NCI-H1417 (cell line): ENCODE measurements at places on chromosomes 12 and 14.

GRCh38 chr12:110670161-110670701 is 18.7 kb downstream of the HVCN1 start:
- no peak for DNase-seq

GRCh38 chr14:22479776-22480464 is 109.1 kb downstream of the DAD1 start:
- no peak for DNase-seq

DNA sequence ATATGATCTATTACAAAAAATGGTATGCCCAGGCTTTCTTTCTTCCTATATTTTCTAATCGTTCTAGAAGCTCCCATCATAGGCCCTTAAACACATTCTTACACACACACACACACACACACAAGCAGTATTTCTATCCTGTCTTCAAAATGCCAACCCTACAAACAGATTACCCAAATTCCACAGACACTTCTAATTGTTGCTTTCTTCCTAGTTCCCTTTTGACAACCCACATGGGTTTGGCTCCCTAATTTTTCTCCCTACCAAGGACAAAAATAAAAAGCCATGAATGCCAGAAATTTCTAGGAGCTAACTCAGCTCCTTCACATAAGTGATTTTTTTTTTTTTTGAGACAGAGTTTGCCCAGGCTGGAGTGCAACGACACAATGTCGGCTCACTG is 60.3 kb upstream of the NTF3 start:
- DNase-seq: no peak

DNA sequence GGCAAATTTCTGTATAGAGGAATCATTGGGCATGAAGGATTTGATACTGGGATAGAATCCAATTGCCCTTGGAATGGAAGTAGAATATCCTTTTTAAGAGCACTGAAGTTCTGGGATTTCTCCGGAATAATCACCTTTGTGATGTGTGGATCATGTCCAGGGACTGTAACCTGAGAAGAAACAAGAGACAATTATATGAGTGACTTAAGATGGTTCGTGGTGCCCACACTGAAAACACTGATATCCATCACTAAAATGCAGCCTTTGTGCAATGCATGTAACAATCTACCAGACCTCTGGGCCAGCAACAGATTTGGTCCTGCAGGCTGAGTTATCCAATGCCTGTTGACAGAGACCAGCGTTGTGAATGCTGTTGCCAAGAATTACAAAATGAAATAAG is 48.5 kb downstream of the MDM2 start:
- no peak for DNase-seq

GRCh38 chr12:116885491-116885890 is 4.2 kb upstream of the HRK start:
- no peak for DNase-seq

GRCh38 chr14:61388173-61388975 is 67.0 kb downstream of the PRKCH start:
- DNase-seq: no peak

- DNase-seq: peak; percentile 60
Measured at GRCh38 chr14:101823511-101824120, 62.1 kb downstream of the PPP2R5C start.

DNA sequence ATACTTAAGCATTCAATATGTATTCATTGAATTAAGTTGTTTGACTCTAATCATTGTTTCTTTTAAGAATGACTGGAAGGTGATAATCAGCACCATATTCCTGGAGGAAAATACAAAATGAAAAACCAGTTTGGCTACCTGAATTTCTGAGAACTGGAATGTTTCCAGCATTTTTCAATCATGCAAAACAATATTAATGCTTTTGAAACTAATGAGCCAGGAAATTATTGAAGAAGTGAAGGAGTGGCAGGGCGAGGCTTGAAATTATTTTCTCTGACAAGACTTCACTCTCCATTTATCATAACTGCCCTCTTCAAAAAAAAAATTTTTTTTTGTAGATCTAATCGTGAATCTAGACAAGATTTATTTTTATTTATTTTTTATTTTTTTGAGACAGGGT is 19.0 kb downstream of the TMEM19 start:
- DNase-seq: no peak

GRCh38 chr14:68664225-68664681 is 128.6 kb downstream of the ZFP36L1 start:
- DNase-seq: no peak

- DNase-seq: no peak
Measured at GRCh38 chr14:59591641-59592370, 15.2 kb upstream of the CCDC175 start.

GRCh38 chr14:90429754-90430153 is 32.9 kb downstream of the CALM1 start:
- no peak for DNase-seq

DNA sequence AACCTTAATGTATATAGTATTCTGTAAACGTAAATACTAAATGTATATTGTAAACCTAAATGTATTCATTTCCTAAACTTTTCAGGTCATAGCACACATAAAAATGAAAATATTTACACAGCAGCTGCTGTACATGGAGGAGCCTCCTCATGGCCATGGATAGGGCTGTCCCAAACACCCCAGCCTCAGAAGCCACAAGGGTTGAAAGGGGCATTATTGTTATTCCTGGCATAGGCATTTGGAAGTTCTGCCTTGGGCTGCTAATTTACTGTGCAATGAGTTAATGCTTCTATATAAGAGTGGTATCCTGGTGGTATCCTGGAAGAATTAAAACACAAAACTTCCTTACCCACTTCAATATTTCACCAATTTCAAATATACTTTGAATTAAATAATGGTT is 159.4 kb downstream of the SLC5A8 start:
- DNase-seq: no peak

DNA sequence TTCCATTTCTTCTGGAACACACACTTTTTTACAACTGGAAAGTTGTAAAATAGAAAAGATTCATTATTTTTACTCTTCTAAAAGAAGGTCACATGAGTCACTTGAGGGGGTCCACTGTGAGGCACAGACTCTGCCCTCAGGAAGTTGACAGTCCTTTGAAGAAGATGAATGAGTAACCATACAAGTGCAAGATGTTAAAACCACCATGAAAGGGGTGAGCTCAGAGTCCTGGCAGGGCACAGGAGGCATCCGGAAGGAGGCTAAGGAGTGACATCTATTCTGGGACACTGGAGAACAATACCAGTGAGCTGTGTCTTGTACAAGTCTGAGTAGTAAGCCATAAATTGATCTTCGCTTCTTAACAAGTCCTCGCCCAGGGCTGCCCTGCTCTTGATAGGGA is 126.0 kb upstream of the FRMD6 start:
- no peak for DNase-seq

GRCh38 chr12:1639538-1639937 is 10.5 kb downstream of the WNT5B start:
- DNase-seq: no peak

DNA sequence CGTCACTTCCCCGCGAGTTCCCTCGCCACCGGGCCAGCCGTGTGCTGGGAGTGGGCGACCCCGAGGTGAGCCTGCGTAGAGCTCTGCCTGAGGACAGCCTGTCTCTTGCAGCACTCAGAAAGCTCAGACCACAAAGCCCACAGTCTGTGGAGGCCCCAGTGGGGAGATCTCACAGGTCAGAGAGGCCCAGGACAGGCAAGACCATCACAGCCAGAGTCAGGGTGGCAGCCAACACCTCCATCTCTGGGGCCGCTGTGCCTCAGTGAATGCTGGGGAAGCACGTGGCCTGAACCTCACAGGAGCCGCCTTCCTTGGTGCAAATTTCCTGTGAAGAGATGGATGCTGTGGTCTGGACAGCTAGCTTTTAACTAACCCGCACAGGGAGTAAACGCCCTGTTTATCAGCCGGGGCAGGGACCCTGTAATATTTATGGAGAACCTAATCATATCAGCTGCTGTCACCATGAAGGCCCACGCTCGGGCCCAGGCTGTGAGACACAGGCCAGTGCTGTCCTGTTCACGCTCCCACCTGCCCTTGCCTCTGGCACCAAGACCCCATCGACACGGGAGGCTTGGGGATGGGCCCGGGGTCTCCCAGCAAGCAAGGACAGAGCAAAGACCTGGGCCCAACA is 56.9 kb downstream of the CDC42BPB start:
- no peak for DNase-seq

GRCh38 chr14:79809849-79810612 is 401.3 kb downstream of the DIO2 start:
- peak; percentile 18 for DNase-seq

GRCh38 chr14:100212476-100213333 is 26.2 kb upstream of the YY1 start:
- DNase-seq: no peak

DNA sequence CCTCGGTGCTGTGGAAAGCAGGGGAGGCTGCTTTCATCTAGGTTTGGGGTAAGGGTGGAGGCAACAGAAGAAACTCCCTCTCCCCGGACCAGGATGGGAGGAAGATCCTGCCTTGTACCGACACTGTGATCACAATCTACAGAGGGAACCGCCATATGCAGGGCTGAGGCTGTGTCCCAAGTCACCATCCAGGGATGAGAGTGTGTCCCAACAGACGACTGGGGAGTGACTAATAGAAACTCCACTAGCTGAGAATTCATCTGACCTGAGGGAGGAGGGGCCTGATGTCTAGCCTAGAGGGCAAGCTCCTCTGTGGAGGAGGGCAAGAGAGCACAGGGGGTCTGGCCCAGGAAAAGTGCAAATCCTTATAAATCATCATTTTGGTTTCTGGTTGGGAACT is 172.4 kb downstream of the CALM1 start:
- no peak for DNase-seq

DNA sequence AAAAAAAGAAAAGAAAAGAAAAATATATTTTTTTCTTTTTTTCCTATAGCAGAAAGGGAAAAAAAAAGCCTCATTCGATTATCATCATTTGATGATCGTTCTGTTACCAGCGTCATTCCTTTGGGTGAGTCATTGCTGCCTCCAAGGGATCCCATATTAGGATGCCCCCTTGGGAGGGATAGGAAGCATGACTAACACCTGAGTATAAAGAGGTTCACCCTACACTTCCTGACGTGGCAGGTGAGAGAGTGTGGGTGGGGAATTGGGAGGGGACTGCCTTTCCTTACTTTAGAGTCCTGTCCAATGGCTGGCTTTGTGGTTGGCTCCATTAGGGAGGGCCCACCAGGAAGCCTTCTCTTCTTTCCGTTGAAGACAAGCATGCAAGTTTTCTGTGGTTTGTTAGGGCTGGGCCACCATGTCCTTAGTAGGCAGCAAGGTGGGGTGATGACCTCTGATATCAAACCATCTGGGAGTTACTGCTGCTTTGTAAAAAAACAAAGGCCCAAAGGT is 56.1 kb upstream of the FUT8 start:
- no peak for DNase-seq

- no peak for DNase-seq
Measured at GRCh38 chr12:541676-542324, 82.1 kb downstream of the B4GALNT3 start.

DNA sequence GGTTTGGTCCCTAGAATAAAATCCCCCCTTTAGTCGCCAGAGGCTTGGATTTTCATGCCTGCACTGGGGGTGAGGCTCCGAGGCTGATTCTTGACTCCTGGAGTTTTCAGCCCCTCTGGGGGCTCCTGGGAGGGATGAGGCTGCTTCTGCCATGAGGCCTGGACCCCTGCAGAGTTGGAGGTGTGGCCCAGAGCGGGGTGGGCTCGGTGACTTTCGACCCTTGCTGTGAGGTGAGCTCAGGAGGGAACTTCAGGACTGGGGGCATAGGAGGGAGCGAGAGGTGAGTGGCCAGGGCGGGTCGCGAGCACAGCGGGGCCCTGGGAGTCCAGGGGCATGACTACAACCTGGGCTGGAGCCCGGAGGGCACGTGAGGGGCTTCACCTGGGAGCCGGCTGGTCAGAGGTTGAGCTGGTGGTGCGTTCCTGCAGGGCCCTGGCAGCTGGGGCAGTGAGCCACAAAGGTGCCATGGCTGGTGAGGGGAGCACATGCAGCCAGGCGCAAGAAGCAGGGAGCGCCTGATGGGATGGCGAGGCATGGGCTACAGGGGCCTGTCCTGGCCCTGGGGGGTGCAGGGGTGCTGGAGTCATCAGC is 168.2 kb downstream of the KIF26A start:
- DNase-seq: no peak

DNA sequence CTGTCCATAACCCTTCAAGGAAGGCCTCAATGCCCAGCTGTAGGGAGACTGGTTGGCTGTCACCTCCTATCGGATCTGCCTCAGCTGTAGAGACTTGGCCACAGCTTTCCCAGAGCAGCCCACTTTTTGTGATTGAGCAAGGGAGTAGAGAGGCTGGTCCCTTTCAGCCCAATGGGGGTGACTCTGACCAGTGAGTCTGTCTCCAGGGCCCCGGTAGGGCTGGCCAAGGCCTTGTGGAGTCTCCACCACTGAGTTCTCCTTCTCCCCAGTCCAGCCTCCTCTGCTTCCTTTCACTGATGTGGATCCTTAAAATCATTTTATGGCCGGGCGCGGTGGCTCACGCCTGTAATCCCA is 14.5 kb upstream of the HPD start:
- no peak for DNase-seq

DNA sequence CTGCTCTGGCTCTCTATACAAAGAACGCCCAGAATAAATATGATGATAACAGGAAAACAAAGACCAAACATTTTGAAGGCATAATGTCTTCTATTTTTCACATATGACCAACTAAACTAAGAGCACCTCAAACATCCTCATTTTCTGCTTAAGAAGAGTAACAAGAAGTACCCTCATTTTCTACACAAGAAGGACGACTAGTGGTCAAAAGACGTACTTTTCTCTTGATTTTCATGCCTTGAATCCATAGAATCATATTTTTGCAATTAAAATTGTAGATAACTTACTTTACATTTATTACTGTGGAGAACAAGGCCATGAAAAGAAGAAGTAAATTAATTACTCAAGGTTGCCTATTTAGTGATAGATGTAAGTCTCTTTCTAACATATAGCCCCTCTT is 358.6 kb downstream of the DUSP6 start:
- peak; percentile 70 for DNase-seq

DNA sequence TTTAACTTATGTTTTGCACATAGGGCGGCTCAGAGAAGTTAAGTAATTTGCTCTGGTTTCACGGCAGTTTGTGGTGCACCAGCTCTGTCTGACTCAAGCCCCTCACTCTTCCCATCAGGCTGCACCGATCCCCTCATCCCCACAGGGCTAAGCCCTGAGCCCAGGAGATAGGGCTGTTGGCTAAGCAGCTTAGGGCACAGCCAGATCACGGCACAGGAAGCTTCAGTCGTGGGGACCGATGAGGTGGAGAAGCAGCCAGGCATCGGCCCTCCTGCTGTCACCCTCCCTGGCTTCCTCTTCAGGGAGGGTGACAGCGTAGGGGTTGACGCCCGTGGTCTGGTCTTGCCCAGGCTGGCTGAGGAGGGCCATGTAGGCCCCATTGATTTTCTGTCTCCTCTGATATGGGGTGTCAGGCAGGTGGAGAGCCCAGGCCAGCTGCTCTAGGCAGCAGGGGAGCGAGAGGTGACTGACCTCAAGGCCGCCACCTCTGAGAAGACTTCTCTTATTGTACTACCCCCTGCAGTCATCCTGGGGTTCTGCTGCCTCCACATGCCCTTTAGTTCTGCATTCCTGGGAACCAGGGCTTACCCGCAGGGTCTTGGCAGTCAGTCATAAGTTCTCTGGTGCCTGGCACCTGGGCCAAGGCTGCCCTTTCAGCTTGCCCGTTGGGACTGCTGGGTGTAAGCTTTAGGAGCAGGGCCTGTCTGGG is 166.4 kb downstream of the TSPAN9 start:
- DNase-seq: no peak
